ENCODE measurements at places on chromosomes 13 and 19.

GRCh38 chr13:89490661-89491060 is 1819.5 kb downstream of the SLITRK5 start:
- no peak for DNase-seq

DNA sequence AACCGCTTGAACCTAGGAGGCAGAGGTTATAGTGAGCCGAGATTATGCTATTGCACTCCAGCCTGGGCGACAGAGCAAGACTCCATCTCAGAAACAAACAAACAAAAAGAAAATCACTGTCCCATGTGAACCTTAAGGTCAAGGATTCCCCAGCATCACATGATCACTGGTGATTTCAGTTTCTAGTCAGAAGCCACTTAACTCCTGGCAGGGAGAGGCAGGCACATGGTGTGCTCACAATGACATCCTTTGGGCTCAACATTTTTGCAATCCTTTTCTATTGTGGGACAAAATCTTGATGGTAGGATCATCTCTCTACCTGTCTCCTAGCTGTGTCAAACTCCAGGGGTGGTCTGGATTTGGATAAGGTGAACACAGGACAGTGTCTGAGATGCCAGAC is 12.1 kb downstream of the AKAP8 start:
- DNase-seq: no peak

GRCh38 chr13:106996867-106997618 is 429.1 kb upstream of the ARGLU1 start:
- no peak for DNase-seq

GRCh38 chr13:99276706-99277105 is 18.5 kb upstream of the GPR18 start:
- no peak for DNase-seq

DNA sequence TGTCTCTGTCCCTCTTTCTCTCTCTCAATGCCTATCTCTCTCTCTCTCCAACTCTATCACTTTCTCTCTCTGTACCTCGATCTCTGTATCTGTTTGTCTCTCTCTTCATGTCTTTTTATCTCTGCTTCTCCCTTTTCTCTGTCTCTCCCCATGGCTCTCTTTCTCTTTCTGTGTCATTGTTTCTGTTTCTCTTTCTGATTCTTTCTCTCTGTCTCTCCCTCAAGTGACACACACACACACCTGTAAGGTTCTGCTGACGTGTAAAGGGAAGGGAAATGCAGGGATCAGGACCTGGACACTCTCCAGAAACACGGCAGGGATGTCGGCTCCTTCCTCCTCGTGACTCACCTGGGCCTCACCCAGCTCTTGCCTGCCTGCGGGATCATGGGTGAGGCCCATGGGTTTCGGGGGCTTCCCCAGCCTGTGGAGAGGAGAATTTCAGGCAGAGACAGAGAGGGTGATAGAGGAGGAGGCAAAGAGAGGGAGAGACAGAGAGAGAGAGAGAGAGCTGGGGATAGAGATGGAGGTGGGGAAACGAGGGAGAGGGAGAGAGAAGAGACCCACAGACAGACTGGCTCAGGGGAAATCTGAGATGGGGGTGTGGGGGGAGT is 5.4 kb upstream of the PLAUR start:
- peak; percentile 88 for DNase-seq

- peak; percentile 8 for DNase-seq
Observed at GRCh38 chr13:113029487-113030258, 60.7 kb downstream of the MCF2L start.

GRCh38 chr13:102183509-102184182 is 218.2 kb downstream of the FGF14 start:
- no peak for DNase-seq

GRCh38 chr13:46232281-46232680 is 20.6 kb downstream of the LRRC63 start:
- no peak for DNase-seq

- DNase-seq: no peak
Observed at GRCh38 chr19:46066471-46066870, 25.7 kb upstream of the IGFL4 start.

GRCh38 chr13:84896128-84896527 is 903.1 kb downstream of the SLITRK6 start:
- DNase-seq: no peak

- no peak for DNase-seq
Observed at GRCh38 chr19:6639439-6639838, 30.5 kb downstream of the TNFSF14 start.

DNA sequence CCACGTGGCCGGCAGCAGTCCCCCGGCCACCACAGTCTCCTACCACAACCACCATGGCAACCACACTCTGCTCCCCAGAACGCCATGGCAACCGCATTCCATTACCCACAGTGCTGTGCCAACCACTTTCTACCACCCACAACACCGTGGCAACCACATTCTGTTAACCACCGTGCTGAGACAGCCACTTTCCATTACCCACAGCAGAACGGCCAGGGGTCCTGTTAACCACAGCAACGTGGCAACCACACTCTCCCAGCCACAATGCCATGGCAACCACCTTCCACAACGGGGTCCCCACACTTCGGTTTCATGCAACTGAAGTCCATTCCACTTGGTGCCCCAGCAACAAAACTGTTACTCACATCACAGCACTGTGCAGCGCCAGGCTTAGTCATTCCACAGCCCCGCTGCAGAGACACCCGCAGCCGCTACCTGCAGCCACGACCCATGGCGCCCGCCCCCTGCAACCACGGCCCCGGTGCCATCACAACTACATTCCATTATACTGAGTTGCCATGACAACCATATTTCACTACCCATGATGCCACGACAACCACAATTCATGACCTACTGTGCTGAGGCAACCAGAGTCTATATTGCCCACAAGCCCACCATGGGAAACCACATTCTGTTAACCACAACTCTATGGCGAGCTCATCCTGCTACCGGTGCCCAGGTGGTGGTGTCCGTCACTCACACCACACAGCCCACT is 10.0 kb downstream of the DPF1 start:
- no peak for DNase-seq

GRCh38 chr19:40596608-40597328 is 4.4 kb upstream of the LTBP4 start:
- DNase-seq: peak; percentile 89

- no peak for DNase-seq
Observed at GRCh38 chr19:39824143-39825092, 9.5 kb downstream of the DYRK1B start.

- DNase-seq: no peak
Observed at GRCh38 chr13:109297628-109298027, 488.8 kb downstream of the IRS2 start.

GRCh38 chr19:16041299-16041990 is 34.9 kb upstream of the TPM4 start:
- DNase-seq: peak; percentile 59

- DNase-seq: peak; percentile 81
Observed at GRCh38 chr13:73598020-73598712, 536.0 kb downstream of the KLF12 start.

- no peak for DNase-seq
Observed at GRCh38 chr13:29573190-29573589, 22.3 kb downstream of the SLC7A1 start.

DNA sequence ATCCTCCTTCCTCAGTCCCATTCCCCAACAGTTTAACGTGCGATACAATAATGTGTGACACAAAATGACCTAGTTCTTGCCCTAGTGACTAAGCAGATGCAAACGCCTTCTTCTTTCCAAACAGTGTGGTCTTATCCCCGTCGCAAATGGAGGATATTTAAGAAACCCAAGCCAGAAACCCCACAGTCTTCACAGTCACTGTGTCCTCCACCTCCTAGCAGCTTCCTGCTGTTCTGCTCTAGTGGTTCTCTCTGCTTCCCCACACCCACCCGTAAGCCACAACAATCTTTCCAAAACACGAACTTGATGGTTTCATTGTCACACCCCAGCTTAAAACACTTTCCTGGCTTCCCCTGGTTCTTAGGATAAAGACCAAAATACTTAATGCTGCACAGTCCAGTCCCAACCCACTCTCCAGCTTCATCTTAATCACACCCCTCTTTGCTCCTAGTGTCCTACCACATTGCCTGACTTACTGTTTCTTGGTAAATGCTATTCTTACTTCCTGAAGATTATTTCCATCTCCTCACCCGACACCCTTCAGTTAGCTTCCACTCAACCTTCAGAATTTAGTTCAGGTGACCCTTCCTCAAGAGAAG is 32.3 kb downstream of the ITM2B start:
- DNase-seq: no peak

- DNase-seq: peak; percentile 99
Observed at GRCh38 chr19:50203281-50204080, at the start of gene MYH14. Gene MYH14 (plus strand): TSS chr19:50203622. CDS start chr19:50210366, 6,744 bp downstream.

- no peak for DNase-seq
Observed at GRCh38 chr13:63460462-63461090, 2044.9 kb upstream of the PCDH20 start.

DNA sequence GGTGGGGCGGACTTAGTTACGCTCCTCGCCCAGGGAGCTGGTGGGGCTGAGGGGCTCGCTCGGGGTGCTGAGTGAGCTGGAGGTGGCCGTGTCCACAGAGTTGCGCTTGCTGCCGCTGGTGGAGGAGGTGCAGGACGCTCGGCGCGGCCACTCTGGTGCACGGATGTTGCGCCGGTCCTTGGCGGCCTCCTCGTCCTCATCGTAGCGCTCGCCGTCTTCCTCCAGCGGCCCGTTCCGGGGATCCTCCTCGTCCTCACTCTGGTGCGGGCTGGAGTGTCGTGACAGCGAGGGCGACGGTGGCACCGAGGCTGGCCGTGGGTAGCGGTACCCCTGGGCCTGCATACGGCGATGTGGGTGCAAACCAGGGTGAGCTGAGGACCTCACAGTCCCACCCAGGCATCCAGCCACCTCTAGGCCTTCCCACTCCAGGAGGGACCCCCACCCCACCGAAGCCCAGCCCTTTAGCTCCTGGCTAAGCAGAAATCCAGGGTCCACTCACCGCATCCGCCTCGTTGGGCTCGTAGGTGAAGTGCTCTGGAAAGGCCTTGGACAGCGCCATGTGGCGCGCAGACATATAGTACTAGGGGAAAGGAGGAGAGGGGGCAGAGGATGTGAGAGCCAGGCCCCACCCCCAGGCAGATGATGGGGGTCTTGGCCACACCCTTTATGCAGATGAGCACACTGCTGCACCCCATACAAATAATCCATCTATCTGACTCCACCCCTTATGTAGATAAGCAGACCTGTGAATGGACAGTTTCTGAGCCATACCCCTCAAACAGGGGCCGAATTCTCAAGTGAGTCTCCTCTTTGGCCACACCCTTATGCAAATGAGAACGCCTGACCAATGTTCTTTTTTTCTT is 4.4 kb downstream of the FTL start:
- peak; percentile 74 for DNase-seq

DNA sequence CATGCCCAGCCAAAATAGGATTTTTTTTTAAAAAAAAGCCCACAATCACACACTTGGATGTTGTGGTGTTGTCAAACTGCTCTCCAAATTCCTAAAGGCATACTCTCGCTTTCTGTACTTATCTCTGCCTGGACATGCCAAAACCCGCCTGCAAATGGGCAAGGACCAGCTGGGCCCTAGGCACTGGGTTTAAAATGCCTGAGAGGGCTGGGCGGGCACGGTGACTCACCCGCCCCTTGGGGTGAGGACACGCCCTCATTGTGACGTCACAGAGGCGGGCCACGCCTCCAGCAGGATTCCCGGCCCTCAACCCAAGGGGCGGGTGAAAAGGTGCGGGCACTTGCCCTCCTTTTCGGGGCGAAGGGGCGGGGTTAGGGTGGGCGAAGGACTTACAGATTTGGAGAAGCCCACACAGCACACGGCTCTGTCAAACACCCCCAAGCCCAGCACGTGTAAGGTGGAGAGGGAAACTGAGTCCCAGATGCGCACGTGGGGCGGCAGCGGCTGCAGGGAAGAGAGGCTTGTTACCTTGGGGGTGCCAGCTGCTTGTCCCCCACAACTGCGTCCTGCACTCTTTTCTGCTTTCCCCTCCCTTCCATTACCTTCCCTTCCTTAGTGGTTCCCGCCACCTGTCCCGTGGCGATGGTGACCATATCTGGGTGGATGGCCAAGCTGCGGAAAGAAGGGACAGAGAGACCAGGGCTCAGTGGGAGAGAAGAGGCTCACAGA is 6.6 kb downstream of the EML2 start:
- DNase-seq: peak; percentile 91

- DNase-seq: peak; percentile 46
Observed at GRCh38 chr13:24220086-24220703, 59.7 kb downstream of the SPATA13 start.

DNA sequence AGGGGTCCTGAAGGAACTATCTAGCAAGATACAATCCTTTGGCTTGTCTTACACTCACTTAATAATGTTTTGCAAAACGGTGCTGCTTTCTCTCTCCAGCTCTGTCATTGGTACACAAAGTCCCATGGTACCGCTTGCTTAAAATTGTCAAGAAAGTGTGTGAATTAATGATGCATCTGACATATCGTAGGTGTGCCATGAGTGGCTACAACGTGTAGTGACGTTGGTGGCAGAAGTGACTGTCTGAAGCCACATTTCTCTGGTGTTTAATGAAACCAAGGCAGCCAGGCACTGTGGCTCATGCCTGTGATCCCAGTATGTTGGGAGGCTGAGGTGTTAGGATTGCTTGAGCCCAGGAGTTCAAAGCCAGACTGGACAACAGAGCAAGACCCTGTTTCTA is 2.6 kb downstream of the HSH2D start:
- DNase-seq: no peak
